ENCODE measurements at places on chromosomes 5 and 9.

- no peak for DNase-seq
Measured at GRCh38 chr5:160285316-160285715, 27.0 kb downstream of the CCNJL start.

GRCh38 chr5:153543959-153544470 lies 53.5 kb downstream of the GRIA1 start:
- peak; percentile 49 for DNase-seq

GRCh38 chr5:174065528-174066197 lies 20.2 kb downstream of the NSG2 start:
- peak; percentile 34 for DNase-seq

DNA sequence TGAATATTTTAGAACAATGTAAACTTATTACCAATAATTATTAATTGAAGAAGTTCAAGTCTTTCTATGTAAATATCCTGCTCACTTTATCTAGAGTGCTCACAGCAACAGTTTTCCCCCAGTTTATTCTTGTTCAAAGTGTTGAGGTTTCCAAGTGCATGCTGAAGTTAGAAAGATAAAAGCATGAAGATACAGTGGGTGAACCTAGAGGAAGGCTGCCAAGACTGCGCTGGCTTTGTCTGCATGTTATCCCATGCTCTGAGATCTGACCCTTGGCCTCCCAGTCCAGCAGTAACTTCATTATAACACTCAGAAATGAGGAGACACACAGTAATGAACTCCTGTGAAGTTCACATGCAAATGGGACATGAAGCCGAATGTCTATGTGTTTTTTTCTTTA lies 76.0 kb upstream of the PIP5K1B start:
- DNase-seq: no peak

- peak; percentile 70 for DNase-seq
Measured at GRCh38 chr9:71783120-71783523, 14.8 kb upstream of the CEMIP2 start.
